ENCODE measurements at places on chromosomes 3 and 15. TPM values are rescaled to one million over a fixed set of nuclear protein-coding genes. Genes with fewer than 3 reads are reported as not detected.

SERINC4 gene
- total RNA-seq: not detected

NME9 gene
- total RNA-seq: 0.94 TPM

B3GALNT1 gene
- 0.42 TPM for total RNA-seq

CHRFAM7A gene
- 5.1 TPM for total RNA-seq

CCR9 gene
- 0.94 TPM for total RNA-seq

TMC3 gene
- not detected for total RNA-seq

VGLL3 gene
- total RNA-seq: under 0.01 TPM

TMEM158 gene
- total RNA-seq: 1.9 TPM

APH1B gene
- 13.0 TPM for total RNA-seq

ROBO1 gene
- 0.42 TPM for total RNA-seq

MAGI1 gene
- not detected for total RNA-seq

ISG20 gene
- 37.8 TPM for total RNA-seq

CISH gene
- total RNA-seq: 1.2 TPM

ITGB5 gene
- 10.4 TPM for total RNA-seq

SUCLG2 gene
- total RNA-seq: 63.8 TPM

NR2E3 gene
- total RNA-seq: not detected

DAZL gene
- total RNA-seq: 0.10 TPM

SOX14 gene
- total RNA-seq: not detected

NBEAL2 gene
- total RNA-seq: 62.7 TPM

CCDC13 gene
- 0.94 TPM for total RNA-seq

CCDC54 gene
- not detected for total RNA-seq

PTH1R gene
- not detected for total RNA-seq

TIMP4 gene
- not detected for total RNA-seq

CD96 gene
- 117 TPM for total RNA-seq

GOLGA8N gene
- 6.1 TPM for total RNA-seq

SYNM gene
- total RNA-seq: 3.4 TPM

IMPG2 gene
- 0.84 TPM for total RNA-seq

SPSB4 gene
- total RNA-seq: not detected

MKRN3 gene
- 1.6 TPM for total RNA-seq

CYP1A2 gene
- total RNA-seq: not detected

CYP8B1 gene
- under 0.01 TPM for total RNA-seq

TTLL13 gene
- 0.31 TPM for total RNA-seq

CLEC3B gene
- total RNA-seq: 0.21 TPM

PTX3 gene
- 39.7 TPM for total RNA-seq

MUC4 gene
- total RNA-seq: under 0.01 TPM

TLR9 gene
- 0.21 TPM for total RNA-seq

ZBBX gene
- not detected for total RNA-seq

GOLGA8R gene
- total RNA-seq: 2.2 TPM

SLC27A2 gene
- total RNA-seq: 0.42 TPM

CLDND1 gene
- total RNA-seq: 187 TPM

GOLGA8H gene
- total RNA-seq: 0.21 TPM

PLA2G4E gene
- not detected for total RNA-seq

FBXO40 gene
- total RNA-seq: under 0.01 TPM

CHRD gene
- total RNA-seq: 0.31 TPM

PRKCI gene
- 20.0 TPM for total RNA-seq
